ENCODE measurements at places on chromosomes 2 and 18.

DNA sequence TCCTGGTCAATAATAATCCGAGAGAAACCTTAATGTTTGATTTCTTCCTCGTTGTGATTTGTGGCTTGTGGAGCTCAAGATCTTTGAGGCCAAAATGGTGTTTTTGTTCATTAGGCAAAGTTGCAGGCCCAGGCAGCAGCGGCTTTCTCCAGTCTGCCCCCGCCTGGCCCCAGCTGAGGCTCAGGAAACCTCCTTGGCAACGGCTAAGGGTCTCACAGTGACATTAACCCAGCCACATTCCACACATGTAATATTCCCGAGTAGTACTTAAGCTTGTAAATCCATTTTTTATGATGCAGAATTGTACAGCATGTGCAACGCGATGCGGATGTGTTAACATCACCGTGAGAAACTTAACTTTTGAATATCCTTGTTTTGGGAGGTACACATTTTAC lies 200.1 kb downstream of the BCL11A start:
- DNase-seq, result no peak

- no peak for DNase-seq
Measured at GRCh38 chr18:45519411-45520280, 95.6 kb upstream of the SLC14A2 start.

DNA sequence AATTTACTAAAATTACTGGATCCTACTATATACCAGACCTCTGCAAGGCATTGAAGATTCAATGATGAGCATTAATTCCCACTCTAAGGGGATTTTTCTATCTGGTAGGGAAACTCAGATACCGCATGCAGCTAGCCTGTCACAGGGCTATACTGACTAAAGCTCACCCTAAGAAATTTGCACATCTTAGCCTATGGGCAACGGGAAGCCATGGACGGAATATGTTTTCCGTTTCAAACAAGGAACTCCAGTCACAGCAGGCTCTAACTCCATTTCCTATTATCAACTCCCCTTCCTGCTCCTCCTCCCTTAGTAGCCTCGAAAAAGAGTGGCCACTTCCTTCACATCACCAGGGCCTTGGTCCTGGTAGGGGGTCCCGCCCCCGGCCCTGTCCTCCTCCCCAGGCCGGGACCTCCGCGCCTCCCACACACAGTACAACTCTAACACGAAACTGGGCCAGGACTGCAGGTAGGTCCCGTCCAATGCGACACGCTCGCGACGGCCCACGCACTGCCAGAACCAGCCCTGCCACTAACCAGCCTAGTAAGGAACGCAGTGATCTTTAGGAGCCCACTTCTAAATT lies 659 bp upstream of the COX5B start:
- no peak for DNase-seq

DNA sequence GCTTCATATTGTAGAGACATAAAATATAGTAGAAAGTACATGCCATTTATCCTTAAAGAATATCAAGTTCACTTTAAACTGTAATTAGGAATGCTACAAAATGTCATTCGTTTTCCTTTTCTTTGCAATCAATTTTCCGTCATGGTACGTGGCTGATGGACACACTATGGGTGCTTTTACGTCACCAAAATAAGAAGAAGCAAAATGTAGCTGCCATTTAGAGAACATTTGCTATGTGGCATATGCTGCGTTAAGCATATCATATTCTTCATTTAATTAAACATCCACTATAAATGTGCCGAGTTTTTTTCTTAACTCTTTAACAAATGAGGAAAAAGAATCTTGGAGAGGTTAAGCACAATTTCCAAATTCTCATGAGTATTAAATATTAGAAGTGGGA lies 1358.5 kb upstream of the NXPH2 start:
- no peak for DNase-seq

GRCh38 chr2:236968880-236969534 lies 116.7 kb upstream of the COPS8 start:
- DNase-seq, result no peak
